ENCODE measurements at places on chromosomes 5 and 9.

- no peak for DNase-seq
These were observed 217.3 kb upstream of the KLF4 start for GRCh38 chr9:107706701-107707427.

DNA sequence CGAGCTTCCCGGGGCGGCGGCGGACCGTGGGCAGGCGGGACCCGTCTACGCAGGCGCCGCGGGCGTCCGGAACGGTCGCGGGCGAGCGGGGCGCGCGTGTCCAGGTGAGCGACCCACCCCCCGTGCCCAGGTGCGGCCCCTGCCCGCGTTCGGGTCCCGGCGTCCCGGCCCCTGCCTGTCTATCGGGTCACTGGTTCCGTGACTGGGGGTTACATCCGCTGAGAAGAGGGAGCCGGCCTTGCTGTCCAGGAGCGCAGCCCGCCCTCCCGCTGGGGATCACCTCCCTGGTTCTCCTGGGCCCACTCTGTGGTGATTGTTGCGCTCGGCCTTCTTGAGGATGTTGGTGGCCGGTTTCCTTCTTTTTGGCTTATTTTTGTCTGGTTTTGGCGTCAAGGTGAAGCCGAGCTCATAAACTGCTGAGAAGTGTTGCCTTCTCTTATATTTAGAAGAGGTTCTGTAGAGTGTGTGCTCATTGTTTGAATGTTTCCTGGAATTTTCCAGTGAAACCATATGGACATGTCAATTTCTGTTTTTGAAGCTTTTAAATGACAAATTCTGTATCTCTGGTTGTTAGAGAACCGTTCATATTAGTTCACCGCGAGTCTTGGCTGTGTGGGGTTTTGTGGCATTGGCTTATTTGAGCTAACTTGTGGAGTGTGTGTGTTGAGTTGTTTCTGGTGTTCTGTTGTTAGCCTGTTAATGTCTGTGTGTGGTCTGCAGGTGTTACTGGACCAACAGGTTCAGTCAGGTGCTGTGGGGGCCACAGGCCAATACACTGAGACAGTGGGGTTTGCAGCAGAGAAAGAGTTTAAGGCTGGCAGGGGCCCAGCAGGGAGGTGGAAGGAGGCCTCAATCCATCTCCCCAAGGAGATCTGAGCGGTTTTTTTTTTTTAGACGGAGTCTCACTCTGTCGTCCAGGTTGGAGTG is 621 bp downstream of the CEP72 start:
- no peak for DNase-seq

DNA sequence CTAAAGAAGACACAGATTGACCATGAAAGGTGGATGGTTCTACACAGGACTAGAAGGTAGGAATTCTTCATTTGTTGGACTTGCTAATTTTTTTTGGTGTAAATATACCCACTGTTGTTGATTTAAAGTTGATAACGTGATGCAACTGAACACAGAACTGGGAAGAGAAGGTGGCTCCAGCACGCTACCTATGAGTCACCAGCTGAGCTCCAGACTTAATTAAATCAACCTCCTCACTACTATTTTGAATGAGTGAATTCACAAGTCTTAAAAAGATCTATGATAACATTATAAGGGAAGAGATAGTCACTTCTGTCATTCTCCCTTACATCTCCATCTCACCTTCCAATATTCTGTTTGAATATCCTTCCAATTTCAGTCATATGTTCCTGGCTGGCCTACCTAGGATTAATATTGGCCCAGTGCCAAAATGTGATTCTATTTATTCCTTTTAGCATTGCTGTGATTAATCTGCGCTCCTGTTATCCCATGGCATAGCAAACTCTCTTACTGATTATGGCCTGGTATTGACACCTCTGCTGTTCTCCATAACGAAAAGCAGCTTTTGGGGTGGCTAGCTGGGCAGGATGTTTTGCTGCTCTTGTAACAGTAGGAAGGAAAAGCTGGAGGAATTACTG is 135.9 kb upstream of the CCDC152 start:
- no peak for DNase-seq

GRCh38 chr5:178271726-178272479 is 39.3 kb upstream of the PHYKPL start:
- DNase-seq, result no peak

DNA sequence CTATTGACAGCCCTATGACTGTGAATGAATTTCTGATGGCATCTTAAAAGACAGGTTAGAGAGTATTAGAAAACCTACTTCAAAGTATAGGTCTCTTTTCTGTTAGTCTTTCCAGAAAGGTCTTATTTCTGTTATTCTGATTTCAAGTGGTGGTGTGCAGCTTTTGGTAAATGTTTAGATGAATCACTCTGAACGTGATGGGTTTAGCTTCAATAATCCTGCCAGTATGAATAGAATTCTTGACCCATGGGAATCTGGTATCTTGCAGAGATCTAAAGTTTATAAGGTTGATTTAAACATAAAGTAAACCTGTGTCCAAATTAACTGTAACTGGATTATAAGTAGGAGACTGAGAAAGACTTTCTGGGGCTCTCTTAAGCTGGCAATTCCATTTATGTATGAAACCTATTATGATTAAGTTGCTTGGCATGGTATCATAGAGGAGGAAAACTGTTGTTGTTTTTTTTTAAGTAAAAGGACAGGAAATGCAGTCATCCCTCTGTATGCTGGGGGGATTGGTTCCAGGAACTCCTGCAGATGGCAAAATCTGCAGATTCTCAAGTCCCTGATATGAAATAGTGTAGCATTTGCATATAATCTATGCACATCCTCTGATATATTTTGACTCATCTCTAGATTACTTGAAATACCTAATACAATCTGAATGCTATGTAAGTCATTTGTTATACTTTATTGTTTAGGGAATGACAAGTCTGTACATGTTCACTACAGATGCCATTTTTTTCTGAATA is 77.0 kb upstream of the ADAMTS19 start:
- no peak for DNase-seq

DNA sequence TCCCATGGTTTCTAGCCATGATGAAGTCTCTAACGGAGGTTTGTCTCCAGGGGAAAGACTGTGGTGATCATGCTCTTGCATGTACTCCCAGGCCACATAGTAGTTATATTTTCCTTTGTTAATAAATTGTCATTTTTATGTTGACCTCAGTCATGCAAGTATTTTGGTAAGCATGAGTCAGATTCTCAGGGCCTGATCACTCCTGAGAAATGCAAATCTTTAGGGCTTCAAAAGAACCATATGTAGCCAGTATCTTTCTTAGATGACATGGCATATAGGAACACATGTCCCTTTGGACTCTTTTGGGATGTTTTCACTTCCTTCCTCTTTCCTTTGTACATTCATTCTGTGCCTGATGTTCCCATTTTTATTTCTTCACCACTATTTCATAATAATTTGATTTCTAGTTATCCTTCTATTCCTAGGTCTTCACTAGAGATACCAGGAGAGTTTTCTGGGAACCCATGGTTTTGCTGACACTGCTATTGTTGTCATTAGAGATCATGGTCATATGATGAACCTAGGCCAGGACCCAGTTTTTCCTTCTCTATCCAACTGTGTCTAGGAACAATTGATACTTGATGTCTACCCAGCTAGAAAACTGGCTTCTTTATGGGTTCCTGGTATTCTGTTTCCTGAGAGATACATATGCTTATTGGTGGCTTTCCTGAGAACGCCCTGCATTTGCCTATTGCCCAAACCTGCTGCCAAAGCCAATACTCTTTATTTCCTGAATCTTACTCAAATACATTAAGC is 248.1 kb upstream of the NREP start:
- no peak for DNase-seq

Data from hindlimb muscle (tissue), 1 donor.